D721Med (cell line): ENCODE measurements at places on chromosomes 13 and 19.

GRCh38 chr13:34911159-34911558 lies 30.9 kb upstream of the NBEA start:
- no peak for DNase-seq

DNA sequence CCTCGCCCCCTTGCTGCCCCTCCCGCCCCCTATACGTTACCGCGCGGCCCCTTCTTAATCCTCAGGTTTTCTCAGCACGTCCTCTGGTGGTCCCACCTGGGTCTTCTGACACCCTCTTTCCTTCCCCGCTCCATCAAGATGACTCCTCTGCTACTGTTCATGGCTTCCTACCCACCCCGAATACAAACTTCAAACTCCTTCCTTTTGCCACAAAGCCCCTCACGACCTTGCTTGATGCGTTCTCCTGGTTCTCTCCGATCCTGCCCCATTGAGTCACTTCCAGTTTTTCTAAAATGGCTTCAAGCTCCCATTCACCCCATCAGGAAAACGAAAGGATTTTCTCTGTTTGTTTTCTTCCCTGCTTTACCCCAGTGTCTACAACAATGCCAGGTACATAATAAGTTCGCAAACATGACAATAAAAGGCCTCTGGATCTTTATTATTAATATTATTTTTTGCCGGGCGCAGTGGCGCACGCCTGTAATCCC lies 734 bp upstream of the SERTAD3 start:
- no peak for DNase-seq

DNA sequence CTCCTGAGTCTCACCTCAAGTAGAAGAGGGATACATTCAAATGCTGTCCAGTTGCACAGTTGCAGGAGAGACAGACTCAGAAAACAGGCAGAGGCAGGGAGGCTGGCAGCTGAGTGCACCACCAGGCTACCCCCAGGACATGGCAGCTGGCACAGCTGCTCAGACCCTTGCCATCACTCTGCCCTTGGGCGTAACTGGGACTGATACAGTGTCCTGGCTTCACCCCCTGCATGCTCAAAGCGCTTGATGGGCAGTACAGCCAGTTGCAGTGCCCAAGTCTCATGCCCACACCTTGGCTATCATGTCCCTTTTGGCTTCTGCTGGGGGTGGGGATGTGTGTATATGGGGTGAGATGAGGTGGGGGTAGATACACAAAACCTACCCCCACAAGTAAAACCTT lies 5.5 kb upstream of the PEPD start:
- no peak for DNase-seq

DNA sequence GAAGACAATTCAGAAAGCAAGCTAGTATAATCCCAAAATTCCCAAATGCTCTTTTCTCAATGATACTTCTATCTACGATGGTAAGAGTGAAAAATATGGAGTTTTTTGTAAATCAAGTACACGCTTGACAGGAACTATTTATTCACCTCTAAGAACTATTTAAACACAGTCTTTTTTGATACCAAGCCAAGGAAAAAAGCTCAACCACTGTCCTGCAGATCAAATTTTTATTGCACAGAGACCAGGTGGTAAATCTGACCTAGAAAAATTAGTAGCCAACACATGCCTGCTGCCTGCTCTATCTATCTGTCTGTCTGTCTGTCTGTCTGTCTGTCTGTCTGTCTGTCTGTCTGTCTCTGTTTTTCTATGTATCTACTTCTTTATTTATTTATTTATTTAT lies 292.2 kb downstream of the MZT1 start:
- no peak for DNase-seq

- no peak for DNase-seq
Measured at GRCh38 chr13:106528718-106529414, 6.6 kb downstream of the EFNB2 start.

GRCh38 chr13:49444524-49445395 lies 686 bp downstream of the SETDB2 start:
- DNase-seq, result no peak

- DNase-seq, result no peak
Measured at GRCh38 chr13:46359714-46360113, 27.3 kb downstream of the RUBCNL start.

- no peak for DNase-seq
Measured at GRCh38 chr19:14519860-14520407, 1.7 kb upstream of the DNAJB1 start.

DNA sequence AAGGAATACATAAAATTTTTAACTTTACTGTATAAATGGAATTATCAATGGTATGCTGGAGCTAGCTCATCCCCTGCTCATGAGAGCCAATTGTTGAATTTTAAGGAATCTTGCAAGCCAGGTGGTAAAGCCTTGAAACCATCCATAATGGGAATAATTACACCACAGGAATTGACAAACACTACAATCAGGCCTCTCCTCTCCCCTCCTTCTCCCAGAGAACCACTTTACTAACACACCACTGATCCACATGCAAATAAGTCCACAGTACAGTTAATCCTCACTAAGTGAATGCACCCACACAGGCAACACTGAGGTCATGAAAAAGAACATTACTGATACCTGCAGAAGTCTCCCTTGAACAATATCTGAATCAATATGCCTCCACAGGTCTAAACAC lies 140.5 kb downstream of the KLF12 start:
- no peak for DNase-seq

DNA sequence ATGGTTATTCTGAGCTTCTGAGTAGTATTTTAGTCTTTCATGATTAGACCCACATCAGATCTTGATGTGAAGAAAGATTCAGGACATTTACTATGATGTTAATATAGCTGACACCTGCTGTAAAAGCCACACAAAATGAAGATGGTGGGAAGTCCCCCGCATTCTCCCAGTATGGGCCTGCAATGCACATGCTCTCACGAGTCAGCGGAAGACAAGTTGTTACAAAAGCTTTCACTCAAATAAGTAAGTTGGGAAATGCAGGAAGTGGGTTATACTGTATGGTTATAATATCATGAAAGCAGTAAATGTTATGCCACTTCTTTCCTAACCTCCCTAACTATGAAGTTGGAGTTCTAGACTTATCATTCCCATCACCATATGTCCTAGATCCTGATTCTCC lies 171.9 kb downstream of the KLF5 start:
- no peak for DNase-seq

GRCh38 chr13:71864986-71865873 lies 1.8 kb downstream of the DACH1 start:
- DNase-seq, result no peak

DNA sequence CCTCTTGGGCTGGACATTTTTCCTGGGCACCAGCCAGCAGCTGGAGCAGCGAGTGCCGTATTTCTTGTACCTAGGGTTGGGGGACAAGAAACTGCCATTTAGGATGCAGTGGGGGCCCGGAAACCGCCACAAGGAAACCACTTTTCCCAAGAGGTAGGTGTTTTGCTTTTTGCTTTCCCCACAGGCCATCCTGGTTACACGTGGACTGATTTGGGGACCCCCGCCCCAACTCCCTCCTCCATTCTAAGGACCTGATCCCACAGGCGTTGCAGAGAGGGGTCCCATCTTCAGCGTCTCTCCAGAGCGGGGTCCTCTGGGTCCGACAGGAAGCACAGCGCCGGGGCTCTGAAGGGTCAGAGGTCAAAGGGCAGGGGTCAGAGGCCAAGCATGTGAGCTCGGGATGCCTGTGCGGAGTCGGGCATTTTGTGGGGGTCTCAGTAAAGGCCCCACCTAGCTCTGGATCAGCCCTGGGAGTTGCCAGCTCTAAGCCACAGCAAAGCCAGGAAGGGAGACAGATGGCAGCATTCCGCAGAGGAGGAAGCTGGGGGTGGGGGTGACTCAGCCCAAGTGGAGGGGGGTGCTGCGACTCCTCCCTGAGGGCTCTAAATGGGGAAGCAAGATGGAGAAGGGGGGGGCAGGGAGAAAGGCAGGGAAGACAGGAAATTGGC lies 4.3 kb downstream of the ZGLP1 start:
- DNase-seq, result no peak

- DNase-seq, result peak; percentile 84
Measured at GRCh38 chr19:4140237-4140711, 13.2 kb upstream of the CREB3L3 start.

DNA sequence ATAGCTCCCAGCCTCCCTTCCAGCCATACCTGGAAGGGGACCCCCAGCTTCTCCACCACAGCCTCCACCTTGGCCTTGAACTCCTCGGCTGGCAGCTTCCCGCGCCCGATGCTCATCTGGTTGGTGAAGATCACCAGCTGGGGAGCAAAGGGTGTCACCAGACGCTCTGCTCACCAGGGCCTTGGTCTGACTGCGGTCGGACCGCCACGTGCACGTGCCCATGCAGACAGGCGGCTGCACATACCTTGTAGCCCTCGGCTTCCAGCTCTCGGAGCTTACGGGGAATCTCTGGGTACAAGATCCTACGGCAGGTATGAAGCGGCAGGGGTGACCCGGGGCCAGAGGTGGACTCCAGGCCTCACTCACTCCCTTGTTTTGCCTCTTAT lies 3.4 kb downstream of the PNKP start:
- DNase-seq, result no peak

GRCh38 chr13:36862002-36862685 lies 43.1 kb downstream of the RFXAP start:
- no peak for DNase-seq

GRCh38 chr19:39818626-39819097 lies 15.3 kb downstream of the DYRK1B start:
- DNase-seq, result no peak

- no peak for DNase-seq
Measured at GRCh38 chr13:55345224-55345623, 1795.5 kb upstream of the PRR20A start.

DNA sequence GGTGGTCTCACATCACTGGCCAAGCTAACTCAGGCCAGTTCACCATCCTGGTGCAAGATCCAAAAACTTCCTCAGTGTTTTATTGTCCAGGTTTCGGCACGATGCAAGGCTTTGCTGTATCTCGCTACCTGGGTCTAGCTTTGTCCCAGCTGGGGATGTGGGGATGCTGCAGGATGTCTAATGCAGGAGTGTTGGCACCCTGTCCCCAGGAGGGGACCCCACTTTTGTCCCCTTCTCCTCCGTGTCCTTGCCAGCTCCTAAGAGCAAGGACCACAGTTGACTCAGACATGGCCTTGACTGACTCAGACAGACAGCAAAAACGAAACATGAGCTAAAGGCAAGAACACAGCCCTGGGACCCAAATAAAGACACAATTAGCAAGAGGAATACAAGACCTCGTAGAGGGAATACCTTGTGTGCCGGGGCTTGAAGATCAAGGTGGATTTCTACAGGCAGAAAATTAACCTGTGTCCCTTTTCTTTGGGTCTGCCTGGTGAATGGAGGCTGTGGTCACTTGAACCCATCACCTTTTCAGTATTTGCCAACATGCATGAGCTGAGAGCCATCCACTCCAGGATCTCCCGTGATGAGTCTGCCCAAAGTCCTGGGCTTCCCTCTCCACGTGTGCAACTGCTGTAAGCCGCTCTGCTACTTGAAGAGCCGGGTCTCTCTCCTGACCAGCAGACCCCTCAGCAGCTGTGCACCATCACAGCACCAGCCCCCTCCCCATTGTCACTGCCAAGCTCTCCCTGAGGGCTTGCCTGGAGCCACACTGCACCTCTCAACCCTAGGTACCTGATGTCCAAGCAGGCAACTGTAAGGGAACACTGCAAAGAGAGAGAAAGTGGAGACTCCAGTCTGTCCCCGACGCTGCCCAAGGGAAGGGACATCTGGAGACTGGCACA lies 149.5 kb upstream of the ZNF507 start:
- no peak for DNase-seq

DNA sequence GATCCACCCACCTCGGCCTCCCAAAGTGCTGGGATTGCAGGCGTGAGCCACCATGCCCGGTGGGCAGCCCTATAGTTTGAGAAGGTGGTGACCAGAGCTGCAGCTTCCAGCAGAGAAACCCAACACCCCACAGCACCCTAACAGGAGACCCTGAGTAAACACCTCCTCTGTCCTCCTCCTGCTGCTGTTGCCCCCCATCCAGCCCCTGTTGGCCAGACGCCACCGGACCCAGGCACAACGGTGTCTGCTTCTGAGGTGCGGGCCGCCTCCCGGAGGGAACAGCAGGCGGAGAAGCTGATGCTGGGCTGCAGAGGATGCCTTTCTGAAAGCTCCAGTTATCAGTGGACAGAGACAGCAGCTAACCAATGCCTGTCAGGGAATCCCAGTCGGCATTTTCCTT lies 175.5 kb downstream of the COL4A1 start:
- no peak for DNase-seq

GRCh38 chr19:23222998-23223652 lies 27.1 kb downstream of the ZNF724 start:
- DNase-seq, result no peak

DNA sequence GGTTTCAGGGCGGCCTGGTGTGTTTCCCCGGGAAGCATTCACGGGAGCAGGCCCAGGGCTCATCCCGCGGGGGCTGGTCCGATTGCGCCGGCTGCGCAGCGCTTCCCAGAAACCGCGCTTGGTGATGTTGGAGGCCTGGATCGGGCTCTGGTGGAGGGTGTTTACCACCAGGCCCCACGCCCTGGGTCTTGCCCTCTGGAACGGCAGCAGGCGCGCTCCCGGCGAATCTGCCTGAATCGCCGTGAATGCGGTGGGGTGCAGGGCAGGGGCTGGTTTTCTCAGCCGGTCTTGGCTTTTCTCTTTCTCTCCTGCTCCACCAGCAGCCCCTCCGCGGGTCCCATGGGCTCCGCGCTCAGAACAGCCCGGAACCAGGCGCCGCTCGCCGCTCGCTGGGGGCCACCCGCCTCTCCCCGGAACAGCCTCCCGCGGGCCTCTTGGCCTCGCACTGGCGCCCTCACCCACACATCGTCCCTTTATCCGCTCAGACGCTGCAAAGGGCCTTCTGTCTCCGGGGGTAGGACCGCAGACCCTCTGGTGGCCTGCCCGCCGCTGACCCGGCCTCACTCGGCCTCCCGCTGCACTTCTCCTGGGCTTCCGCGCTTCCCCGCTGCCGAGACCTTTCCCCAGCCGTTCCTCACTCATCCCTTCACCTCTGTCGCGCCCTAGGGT lies 69.4 kb upstream of the GJB6 start:
- no peak for DNase-seq

DNA sequence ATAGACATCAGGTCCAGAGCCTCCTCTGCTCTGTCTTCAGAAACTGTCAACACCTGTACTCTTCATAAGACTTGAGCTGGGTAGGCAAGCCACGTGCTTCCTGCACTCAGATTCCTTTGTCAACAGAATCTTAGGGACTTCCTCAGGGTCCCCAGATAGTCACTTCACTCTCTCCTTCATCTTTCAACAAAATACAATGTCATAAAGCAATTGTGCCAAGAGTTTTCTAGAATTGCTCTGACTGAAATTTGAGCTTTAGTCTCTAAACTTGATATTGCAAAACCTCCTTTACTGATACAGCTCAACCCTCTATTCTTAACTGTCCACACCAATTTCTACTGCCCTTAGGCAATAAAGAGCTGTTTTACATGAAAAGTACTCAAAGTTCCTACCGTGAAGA lies 179.9 kb downstream of the IRS2 start:
- DNase-seq, result no peak
